Activated naive CD4-positive, alpha-beta T cell treated with anti-CD3 and anti-CD28 coated beads, Interleukin-2, amount 50 U/mL, for 72 hours (primary cell): ENCODE measurements at places on chromosomes 13 and 19.

- no peak for DNase-seq
These were observed 9.8 kb downstream of the TMED1 start for GRCh38 chr19:10826231-10826630.

DNA sequence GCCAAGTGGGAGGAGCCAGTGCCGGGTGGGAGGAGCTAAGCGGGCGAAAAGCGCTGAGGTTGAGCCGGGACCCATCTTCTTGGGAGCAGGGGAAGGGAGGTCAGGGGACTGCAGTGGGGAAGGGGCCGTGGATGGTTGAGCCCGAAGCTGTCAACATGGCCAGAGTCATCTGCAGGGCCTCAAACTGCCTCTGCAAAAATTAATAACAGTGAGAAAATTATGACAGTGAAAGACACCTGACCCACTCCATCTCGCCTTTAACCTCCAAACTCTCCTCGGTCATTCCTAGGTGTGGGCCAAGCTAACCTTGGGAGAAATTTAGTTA is 30.1 kb downstream of the ZNF557 start:
- peak; percentile 83 for DNase-seq

DNA sequence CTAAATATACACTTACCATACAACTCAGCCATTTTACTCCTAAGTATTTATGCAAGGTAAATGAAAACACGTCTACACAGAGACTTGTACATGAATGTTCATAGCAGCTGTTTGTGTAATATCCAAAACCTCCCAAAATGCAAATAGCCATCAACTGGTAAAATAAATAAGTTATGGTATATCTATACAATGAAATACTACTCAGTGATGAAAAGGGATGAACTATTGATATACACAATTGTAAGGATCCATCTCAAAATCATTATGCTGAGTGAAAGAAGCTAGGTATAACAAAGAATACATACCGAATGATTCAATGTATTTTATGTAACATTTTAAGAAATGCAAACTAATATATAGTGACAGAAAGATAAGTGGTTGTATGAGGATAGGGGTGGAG is 149.8 kb upstream of the TNFSF11 start:
- no peak for DNase-seq

DNA sequence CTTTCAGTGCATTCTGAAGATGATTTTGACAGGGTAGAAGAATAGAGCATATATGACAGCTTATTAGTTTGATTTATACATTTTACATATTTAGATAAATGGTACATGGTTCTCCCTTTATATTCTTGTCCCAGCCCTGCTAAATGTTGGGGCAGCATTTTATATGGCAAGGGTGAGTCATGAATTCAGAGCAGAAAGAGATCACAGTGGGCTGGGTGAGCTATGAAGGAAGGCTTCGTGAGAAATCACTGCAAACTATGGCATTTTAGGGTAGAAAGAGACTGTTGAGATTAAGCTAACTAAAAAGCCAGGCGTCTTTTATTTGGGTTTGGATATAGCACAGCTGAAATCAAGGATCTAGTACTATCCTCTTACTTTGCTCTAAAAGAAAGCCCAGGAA is 23.9 kb upstream of the METTL21C start:
- no peak for DNase-seq

DNA sequence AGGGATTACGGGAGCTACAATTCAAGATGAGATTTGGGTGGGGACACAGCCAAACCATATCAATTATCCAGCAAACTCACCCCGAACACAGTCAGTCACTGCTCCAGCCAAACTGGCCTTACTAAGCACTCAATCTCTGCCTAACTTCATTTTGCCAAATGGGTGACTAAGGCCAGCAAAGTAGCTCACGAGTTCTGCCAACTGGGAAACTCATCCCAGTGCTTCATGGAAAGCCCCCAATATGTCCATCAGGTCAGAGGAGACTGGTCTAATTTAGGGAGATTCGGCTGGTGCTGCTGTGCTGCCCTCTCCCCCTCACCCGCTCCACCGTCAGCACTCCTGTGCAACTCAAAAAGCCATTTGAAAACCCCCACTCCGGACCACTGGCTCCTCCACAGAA is 324.0 kb downstream of the FOXO1 start:
- no peak for DNase-seq

DNA sequence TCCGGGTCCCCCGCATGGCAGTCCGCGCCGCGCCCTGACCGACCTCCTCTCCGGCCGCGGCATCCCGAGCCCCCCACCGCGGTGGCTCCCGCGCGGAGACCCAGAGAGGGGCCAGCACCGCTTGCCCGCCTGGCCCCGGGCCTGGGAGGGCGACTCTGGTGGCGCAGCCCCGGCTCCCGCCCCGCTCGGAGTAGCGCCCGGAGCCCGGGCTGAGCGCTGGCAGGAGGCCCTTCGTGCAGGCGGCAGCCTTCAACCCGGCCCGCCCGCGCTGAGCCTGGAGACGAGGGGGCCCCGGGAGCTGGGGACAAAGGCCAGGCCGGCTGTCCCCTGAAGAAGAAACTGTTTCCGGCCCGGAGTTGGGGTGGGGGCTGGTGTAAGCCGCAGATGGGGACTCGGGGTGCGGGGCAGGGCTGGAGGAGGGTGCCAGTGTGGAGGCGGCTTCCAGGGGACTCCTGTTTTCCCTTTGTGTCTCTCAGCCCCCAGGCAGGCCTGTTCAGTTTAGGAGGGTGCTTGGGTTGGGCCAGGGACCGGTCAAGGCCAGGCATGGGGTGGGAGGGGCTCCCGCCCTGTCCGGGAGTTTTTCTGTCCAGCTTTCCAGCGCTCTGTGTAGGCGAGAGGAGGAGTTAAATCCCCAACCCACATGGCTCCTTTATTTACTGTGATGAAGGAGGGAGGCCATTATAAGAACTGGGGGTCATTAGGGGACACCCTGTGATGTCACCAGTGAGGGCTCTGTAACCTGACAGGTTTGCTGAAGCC is 935 bp downstream of the LRP3 start:
- no peak for DNase-seq

- no peak for DNase-seq
These were observed 42.2 kb downstream of the FPR3 start for GRCh38 chr19:51837145-51837544.

GRCh38 chr13:24381541-24382265 is 72.3 kb downstream of the C1QTNF9 start:
- DNase-seq, result no peak

DNA sequence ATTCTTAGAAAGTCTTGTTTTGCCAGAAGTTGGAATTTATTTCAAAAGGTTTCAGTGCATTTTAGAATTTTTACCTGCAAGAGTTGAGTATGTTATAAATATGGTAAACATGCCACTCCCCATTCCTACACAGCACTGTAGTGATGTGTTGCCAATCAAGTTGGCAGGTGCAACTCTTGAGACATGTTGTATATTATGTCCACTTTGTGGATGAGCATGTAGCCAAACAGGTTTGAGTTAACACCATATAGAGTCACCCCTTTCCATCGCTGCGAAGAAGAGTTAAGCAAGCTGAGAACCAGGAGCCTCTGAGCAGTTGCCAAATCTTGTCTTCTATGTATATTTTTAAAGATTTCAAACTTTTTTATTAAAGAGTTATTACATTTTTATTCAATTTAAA is 359.8 kb downstream of the LMO7 start:
- no peak for DNase-seq

DNA sequence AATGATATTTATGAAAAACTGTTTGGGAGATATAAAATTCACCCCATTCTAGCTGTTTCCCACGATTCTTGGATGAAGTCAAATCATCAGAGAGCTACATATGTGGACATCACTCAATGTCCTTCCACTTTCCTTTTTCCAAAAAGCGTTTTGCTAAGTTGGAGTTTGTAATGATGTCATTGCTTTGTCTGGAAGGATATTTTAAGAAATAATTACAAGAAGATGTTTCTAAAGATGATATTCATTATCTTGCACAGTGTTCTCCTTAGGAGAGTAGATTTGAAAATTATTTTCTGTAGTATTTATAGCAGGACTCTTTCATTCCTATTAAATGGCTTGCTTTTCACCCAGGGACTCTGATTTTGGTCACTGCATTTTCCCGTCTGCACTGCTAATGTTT is 851.2 kb downstream of the EFNB2 start:
- no peak for DNase-seq

DNA sequence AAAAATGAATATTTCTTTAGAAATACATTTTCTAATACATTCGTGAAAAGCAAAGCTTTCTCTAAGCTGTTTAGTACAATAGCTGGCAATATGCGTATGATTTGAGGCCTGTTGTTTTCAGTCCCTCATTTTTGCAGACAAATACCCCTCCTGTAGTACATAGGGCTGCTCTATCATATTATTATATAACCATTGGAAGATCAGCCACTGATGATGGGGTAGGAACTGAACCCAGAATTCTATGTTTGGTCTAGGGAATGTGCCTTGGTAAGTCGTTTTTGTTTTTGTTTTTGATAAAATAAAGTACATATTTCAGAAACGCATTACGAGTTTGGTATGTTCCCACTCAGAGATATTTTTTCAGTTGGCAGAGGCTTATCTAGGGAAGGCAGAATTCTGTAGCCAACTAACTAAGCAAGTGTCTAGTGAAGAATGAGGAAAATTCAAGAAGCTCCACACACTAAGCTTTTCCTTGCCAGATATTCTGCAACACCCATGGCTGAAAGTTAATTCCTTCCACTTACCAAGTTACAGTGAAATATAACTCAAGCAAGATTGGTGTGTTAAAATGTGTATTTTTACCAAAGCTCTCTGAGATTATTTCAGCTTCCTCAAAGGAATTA is 656.9 kb upstream of the MIR17HG start:
- DNase-seq, result no peak

- no peak for DNase-seq
These were observed 52.7 kb upstream of the ZDHHC20 start for GRCh38 chr13:21511849-21512248.

DNA sequence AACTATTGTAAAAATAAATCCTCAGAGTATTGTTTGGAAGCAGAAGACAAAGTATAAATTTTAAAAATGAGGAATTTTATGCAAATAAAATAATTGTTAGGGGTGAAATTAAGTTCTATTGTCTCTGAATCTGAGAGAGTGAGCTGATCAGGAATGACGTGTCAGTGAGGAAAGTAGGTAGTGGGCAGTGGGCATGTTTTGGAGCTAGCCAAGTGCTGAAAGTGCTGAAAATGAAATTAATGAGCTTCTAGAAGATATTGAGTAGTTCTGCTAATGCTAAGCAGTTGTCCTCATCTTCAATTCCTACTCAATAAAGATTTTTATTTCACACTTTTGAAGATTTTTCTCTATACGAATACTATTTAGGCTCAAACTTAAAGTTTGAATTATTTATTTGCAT is 1167.8 kb upstream of the PCDH20 start:
- DNase-seq, result no peak

DNA sequence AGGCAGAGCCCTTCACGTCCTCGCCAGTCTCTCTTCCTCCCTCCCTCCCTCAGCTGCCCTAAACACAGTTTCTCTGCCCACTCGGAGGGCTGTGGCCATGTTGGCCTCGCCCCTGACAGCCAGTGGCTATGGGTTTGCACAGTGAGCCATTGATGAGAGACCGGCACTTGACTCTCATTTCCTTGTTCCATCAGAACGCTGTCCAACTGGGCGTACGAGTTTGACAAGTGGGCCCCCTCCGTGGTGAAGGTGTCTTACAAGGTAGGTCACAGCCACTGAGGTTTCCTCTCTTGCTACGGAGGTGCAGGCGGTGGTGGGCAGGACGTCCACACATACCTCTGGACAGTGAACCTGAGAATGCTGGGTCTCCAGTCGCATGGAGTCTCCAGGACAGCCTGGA is 57.9 kb downstream of the SMARCA4 start:
- no peak for DNase-seq

- DNase-seq, result no peak
These were observed 6.0 kb upstream of the ATP8A2 start for GRCh38 chr13:25365720-25366235.

DNA sequence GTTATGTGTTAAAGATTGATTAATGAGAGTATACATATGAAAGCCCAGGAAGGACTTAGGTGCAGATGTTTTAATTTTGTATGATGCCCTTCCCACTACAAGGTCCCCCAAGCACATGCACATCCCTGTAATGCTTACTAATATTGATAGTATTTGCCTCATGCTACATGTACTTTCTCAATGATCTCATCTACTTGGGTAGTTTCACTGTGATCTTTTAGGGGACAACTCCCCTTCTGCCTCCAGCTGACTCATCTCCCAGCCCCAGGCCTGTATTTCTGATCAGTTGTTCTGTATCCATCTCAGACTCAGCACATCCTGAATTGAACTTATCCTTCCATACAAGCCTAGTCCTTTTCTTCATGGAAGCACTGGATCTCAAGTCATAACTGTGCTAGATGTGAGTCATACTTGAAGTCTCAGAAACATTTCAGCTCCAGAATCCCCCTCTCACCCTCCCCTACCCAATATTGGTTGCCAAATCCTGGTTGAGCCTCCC is 49.4 kb upstream of the INTS6 start:
- peak; percentile 54 for DNase-seq

GRCh38 chr19:18364826-18365528 is 21.0 kb upstream of the GDF15 start:
- no peak for DNase-seq

DNA sequence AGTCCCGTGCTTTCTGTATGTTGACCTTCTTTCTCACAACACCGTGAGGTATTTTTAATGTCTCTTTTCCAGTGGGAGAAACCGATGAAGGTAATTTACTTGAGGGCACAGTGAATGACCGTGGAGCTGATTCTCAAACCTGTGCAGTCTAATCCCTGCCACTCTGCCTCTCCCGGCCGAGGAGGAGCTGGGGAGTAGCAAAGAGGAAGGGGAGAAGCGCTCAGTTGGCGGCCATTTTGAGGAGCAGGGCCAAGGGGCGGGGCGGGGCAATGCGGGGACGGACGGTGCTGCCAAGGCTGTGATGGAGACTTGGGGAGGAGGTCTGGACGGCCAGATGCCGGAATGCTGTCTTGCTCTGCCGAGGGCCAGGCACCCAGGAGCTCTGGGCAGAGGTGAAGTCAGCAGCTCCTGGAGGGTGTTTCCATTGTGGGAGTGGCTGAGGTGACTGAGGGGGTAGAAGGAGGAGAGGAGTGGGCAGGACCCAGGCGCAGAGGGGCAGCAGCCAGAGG is 12.4 kb upstream of the RANBP3 start:
- DNase-seq, result no peak
